ENCODE measurements at places on chromosomes 11 and 22.

DNA sequence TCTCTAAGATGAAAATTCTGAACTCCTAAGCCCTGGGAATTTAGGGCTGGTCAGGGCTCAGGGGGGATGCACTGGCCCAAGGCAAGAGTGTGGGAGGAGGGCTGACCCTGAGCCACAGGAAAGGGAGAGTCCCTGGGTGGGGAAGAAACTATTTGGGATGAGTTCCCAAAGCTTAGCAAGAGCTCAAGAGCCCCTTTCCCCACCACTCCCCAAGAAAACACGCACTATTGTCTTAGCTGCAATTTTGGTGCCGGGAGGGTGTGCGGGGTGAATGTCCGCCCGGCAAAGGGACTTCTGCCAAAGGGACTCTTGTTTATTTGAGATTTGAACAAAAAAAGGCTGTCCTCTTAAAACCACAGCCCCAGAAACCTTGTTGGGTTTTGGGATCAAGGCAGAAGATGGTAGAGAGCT, 37.0 kb downstream of the KIAA1671 start:
- peak overlapping the region; percentile 68 for H3K27ac ChIP-seq
- H3K4me1 ChIP-seq: peaks cover 7% of the 10 kb centered on the region
- H3K27me3 ChIP-seq: no peaks in the 10 kb centered on the region
- ATAC-seq: peak; percentile 37

DNA sequence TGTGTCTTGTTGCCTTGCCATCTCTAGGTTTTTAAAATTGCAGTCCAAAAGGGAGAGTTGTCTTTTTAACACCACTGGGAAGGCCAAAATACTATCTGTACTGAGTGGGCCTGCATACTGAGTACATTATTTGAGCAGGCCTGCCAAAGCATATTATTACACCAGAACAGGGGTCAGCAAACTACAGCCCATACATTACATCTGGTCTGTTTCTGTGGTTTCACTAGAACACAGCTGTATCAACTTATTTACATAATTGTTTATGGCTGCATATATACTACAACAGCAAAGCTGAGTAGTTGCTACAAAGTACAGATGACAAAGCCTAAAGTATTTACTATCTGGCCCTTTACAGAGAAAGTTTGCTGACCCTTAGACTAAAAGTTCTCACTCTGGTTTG, 74.0 kb downstream of the USP35 start:
- no peak overlapping the region for H3K4me3 ChIP-seq
- ATAC-seq: no peak
- H3K36me3 ChIP-seq: no peaks in the 10 kb centered on the region
- H3K27ac ChIP-seq: no peak overlapping the region

GRCh38 chr11:124446916-124447315, 1.4 kb upstream of the OR8B8 start:
- H3K36me3 ChIP-seq: no peaks in the 10 kb centered on the region
- H3K27me3 ChIP-seq: no peaks in the 10 kb centered on the region
- H3K4me3 ChIP-seq: no peak overlapping the region
- no peaks in the 10 kb centered on the region for H3K4me1 ChIP-seq

DNA sequence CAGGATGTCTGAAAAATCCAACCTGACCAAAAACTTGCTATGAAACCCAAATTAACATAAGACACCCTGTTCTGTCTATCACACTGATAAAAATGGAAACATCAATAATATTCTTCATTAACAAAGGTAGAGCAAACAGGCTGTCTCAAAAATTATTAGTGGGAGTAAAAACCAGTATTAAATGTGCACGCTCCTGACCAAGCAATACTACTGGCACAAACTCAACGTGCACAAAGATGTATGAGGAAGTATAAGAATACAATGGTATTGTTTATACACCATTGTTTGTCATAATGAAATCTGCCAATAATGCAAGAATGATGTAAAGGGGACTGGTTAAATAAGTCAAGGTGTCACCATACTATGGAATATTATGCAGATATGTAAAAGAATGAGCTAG, 288.5 kb downstream of the MN1 start:
- no peaks in the 10 kb centered on the region for H3K36me3 ChIP-seq
- no peak for ATAC-seq
- peaks cover 8% of the 10 kb centered on the region for H3K4me1 ChIP-seq
- no peak overlapping the region for H3K4me3 ChIP-seq
- H3K27me3 ChIP-seq: no peaks in the 10 kb centered on the region

- H3K4me1 ChIP-seq: peaks cover 3% of the 10 kb centered on the region
- H3K4me3 ChIP-seq: no peak overlapping the region
- ATAC-seq: no peak
- H3K27me3 ChIP-seq: no peaks in the 10 kb centered on the region
- H3K27ac ChIP-seq: no peak overlapping the region
Observed at GRCh38 chr11:107494055-107494454, 36.4 kb upstream of the CWF19L2 start.

- H3K4me3 ChIP-seq: peak overlapping the region; percentile 80
- peak overlapping the region; percentile 77 for H3K27ac ChIP-seq
- no peaks in the 10 kb centered on the region for H3K27me3 ChIP-seq
- peaks cover 58% of the 10 kb centered on the region for H3K4me1 ChIP-seq
Observed at GRCh38 chr22:30636226-30637077, 871 bp downstream of the SLC35E4 start.

- H3K4me3 ChIP-seq: no peak overlapping the region
- H3K4me1 ChIP-seq: no peaks in the 10 kb centered on the region
- no peak for ATAC-seq
Observed at GRCh38 chr11:10429526-10429925, 25.5 kb upstream of the AMPD3 start.

DNA sequence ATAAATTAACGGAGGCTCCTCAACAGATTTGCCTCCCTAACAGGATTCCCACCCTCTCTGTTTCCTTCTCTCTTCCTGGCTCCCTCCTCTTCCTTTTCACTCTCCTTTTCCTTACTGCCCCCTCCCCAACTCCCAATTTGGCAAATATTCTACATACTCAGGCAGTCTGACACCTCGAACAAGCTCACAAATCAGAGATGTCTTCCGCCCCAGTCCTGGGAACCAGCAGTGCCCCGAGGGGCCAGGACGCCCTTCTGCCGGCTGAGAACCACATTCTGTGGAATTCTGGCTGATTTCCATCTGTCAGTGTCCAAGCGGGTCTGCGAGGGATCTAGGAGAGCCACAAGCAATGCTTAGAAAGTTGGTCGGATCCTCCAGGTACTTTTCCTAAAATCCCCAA, 94.0 kb downstream of the NTM start:
- H3K36me3 ChIP-seq: no peaks in the 10 kb centered on the region
- peaks cover 47% of the 10 kb centered on the region for H3K27me3 ChIP-seq
- no peak for ATAC-seq
- no peak overlapping the region for H3K4me3 ChIP-seq

DNA sequence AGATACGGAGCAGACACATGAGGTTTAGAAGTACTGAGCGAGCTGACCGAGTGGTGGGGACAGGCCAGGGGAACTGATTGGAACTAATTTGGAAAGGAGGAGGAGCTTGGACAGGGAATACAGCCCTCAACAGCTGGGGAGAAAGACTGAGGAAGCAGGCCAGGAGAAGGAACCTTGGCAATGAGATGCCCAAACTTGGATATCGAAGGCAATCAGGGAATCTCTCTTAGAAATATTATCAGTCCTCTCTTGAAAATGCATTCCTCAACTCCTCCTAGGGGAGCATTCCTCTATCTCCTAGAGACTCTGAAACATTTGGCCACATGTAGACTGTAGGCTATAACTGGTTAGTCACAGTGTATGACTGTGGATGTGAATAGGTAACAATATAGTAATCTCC, 284.6 kb downstream of the GUCY1A2 start:
- no peaks in the 10 kb centered on the region for H3K4me1 ChIP-seq
- no peaks in the 10 kb centered on the region for H3K36me3 ChIP-seq
- H3K4me3 ChIP-seq: no peak overlapping the region
- H3K27ac ChIP-seq: no peak overlapping the region
- ATAC-seq: no peak

DNA sequence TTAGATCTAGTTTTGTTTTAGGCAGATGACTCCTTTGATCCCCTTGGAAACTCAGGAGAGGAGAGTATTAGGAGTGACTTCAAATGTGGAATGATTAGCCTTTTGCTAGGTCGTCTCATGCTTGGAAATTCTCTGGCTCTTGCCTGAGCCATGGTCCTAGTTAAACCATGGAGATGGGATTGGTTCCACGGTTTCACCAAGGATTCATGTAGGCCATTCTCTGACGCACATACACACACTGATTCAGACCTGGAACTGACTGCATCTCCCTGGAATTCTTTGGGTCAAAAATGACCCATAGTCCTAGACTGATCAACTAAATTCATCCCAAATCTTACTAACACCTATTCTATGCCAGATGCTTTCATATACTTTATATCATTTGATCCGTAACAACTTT, 56.5 kb downstream of the POLD3 start:
- no peak for ATAC-seq
- peaks cover 65% of the 10 kb centered on the region for H3K4me1 ChIP-seq
- H3K36me3 ChIP-seq: peaks cover 3% of the 10 kb centered on the region
- H3K27ac ChIP-seq: peak overlapping the region; percentile 87
- no peaks in the 10 kb centered on the region for H3K27me3 ChIP-seq
- no peak overlapping the region for H3K4me3 ChIP-seq

DNA sequence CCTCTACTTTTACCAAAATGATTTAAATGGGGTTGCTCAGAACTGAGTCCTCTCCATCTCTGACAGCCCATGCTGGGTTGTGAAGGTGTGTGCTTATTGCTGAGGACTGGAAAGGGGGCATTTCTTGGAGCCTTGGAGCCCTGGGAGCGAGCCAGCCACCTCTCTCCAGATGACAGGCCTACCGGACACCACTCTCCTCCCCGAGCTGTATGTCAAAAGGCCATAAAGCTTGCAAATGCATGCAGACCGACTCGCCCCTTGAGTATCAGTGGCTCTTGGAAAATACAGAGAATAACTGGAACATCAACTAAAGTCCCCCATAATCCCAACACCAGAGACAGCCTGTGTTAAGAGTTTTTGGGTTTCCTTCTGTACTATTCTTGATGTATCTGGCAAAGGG, 67.9 kb upstream of the PITPNB start:
- no peak overlapping the region for H3K27ac ChIP-seq
- peaks cover 91% of the 10 kb centered on the region for H3K36me3 ChIP-seq
- ATAC-seq: no peak
- H3K4me3 ChIP-seq: no peak overlapping the region

GRCh38 chr22:34454598-34454997, 534.3 kb upstream of the LARGE1 start:
- H3K27ac ChIP-seq: no peak overlapping the region
- no peak overlapping the region for H3K4me3 ChIP-seq
- H3K4me1 ChIP-seq: no peaks in the 10 kb centered on the region
- peaks cover 18% of the 10 kb centered on the region for H3K27me3 ChIP-seq
- no peaks in the 10 kb centered on the region for H3K36me3 ChIP-seq
- ATAC-seq: no peak

- H3K36me3 ChIP-seq: no peaks in the 10 kb centered on the region
- H3K27me3 ChIP-seq: peaks cover 3% of the 10 kb centered on the region
- no peaks in the 10 kb centered on the region for H3K4me1 ChIP-seq
- ATAC-seq: no peak
Observed at GRCh38 chr22:44210722-44211121, 30.0 kb downstream of the PARVG start.

DNA sequence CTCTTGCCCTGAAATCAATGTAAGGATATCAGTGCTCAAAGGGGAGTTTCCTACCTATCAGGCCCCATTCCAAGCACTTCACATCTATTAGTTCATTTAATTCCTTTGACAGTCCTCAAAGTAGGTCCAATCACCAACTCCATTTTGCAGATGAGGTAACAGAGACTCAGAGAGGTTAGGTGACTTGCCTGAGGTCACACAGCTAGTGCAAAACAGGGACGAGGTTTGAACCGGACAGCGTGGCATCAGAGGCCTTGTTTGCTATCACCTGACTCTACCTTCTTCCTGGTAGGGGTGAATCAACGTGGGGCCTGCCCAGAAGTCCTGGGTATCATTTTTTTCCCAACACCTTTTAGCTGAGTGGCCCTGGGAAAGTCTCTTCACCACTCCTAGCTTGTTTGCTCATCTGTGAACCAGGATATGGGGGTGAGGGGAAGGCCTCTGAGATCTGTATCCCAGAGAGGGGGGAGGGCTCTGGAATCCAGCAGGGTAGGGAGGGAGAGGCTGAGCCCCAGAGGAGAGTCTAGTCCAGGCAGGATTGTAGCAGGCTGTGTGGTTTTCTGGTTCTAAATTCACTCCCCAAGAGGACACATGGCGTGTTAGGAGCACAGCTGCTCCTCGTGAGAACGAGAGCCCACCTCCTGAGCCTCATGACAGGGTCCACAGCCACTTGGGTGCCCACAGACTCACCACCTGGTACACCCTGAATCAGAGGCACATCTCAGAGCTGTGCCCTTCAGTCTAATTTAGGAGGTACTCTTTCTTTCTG, 174.7 kb downstream of the MN1 start:
- no peak for ATAC-seq
- no peaks in the 10 kb centered on the region for H3K36me3 ChIP-seq
- no peaks in the 10 kb centered on the region for H3K4me1 ChIP-seq
- no peak overlapping the region for H3K4me3 ChIP-seq
- no peak overlapping the region for H3K27ac ChIP-seq

- no peak overlapping the region for H3K4me3 ChIP-seq
- no peaks in the 10 kb centered on the region for H3K27me3 ChIP-seq
- no peak for ATAC-seq
- H3K27ac ChIP-seq: no peak overlapping the region
- H3K36me3 ChIP-seq: no peaks in the 10 kb centered on the region
- no peaks in the 10 kb centered on the region for H3K4me1 ChIP-seq
Observed at GRCh38 chr22:30869667-30870395, 98.7 kb downstream of the MORC2 start.

- H3K36me3 ChIP-seq: no peaks in the 10 kb centered on the region
- peaks cover 13% of the 10 kb centered on the region for H3K4me1 ChIP-seq
- peaks cover 92% of the 10 kb centered on the region for H3K27me3 ChIP-seq
- H3K27ac ChIP-seq: no peak overlapping the region
- no peak for ATAC-seq
Observed at GRCh38 chr11:70073871-70074371, 4.2 kb upstream of the ANO1 start.

DNA sequence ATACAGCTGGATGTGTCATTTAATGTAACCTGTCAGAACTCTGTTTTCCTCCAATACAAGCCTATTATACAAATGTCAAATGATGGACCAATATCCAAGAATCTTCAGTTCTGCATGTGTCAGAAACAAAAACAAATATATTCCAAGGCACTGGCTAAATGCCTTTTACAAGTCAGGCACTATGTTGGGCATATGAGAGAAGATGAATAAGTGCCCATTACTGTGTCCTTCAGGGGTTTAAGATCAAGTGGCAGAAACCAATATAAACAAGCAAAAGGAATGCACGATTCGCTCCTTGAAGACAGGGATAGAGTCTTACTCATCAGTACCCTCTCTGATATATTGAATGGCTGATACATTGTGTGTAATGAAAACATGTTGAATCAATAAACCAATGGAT, 254.4 kb downstream of the TTC28 start:
- no peak for ATAC-seq
- H3K4me3 ChIP-seq: no peak overlapping the region
- H3K27ac ChIP-seq: no peak overlapping the region
- H3K4me1 ChIP-seq: peaks cover 3% of the 10 kb centered on the region
